GM23248 (cell line): ENCODE measurements at places on chromosomes 5 and 9. TPM values are rescaled to one million over a fixed set of nuclear protein-coding genes. Genes with fewer than 3 reads are reported as not detected.

DNA sequence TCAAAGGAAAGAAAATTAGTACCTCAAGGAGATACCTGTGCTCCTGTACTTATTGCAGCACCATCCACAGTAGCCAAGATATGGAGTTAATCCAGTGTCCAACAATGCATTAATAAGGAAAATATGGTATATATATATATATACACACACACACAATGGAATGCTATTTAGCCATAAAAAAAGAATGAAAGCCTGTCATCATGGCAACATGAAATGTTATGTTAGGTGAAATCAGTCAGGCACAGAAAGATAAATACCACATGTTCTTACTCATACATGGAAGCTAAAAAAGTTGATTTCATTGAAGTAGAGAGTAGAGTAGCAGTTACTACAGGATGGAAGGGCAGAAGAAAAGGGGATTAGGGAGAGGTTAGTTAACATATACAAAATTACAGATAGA is 601.5 kb downstream of the ANXA1 start:
- no peak for DNase-seq

RNF208 gene
- 0.65 TPM in 1 of 2 replicates, not detected in the other for total RNA-seq

DNA sequence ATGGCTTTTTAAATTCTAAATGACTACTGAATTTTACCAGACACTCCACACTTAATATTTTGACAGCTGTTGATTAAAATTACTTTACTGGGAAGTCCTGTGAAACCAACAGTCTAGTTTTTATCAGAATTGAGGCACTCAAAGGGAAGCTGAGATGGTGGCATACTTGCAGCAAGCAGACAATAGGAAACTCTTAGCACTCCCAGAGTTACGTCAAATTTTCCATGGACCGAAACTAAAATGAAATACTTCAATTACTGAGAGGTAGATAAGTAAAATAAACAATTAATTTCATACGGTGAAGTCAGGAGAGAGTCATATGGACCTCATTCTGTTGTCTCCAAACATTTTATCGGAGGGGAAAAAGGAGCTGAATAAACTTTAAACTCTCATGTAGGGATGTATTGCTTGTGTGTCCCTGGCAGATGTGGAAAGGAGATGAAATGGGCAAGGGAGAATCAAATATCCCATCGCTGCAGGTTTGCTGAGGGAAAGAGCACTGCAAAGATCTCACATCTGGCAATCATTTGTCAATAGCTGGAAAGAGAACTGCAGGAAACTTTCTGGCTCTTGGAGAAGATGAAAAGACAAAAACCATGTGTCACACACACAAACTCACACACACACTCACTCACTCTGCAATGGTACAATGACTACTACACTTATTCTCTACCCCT is 189.4 kb downstream of the BNC2 start:
- DNase-seq: peak; percentile 70

DNA sequence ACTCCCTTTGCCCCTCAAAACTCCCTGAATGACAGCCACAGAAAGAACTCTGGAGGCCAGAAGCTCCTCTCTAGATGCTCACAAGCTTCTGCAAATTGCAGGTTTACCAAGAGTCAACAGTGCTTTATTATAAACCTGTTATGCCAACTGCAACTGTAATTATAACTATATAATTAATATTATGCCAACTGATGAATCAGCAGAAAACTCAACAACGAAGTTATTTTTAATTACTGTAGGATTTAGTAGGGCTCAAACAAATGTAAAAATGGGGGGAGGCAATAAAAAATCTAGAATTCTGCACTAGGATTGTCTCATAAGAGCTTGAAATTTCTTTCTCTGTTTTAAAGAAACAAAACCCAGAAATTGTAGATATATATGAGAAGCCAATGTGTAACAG is 37.0 kb upstream of the OR2K2 start:
- no peak for DNase-seq

GRHPR gene
- 146 and 160 TPM in 2 replicates for total RNA-seq

- peak; percentile 8 for DNase-seq
Measured at GRCh38 chr5:142939006-142939405, 168.8 kb downstream of the ARHGAP26 start.

GRCh38 chr5:34639852-34640626 is 16.1 kb upstream of the RAI14 start:
- DNase-seq: peak; percentile 43

DNA sequence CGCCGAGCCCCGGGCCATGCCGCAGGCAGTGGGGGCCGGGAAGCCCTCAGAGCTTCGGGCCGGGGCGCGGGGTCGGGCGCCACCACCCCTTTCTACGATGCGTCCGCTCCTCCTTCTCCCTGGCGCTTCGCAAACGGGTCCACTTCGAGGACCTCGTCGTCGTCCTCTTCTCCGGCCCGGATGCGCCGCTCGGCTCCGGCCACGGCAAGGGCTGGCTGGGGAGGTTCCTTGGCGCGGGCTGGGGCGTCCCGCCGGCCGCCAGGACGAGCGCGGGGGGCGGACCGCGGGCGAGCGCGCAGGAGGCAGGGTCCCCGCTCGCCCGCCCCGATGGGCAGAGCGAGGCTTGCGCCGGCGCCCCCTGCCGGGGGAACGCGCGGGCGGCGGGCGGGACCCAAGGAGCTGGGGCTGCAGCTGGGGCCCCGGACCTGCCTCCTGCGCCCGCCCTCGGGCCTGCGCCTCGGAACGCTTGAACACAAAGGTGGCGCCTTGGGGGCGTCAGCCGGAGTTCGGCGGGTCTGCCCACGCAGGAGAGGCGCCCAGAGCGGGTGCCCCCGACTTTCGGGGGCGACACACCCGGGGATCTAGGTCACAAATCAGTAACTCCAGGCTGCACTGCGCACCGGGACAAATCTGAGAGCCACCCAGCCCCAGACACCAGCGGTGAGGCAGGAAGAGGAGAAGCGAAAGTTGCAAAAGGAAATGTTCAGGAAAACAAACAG is at the start of gene ROR2:
Gene ROR2, minus strand, starts transcription at position 283 of the 719 bp plus-strand sequence.
- DNase-seq: peak; percentile 86

MUSK gene
- not detected in 2 replicates for total RNA-seq

DNA sequence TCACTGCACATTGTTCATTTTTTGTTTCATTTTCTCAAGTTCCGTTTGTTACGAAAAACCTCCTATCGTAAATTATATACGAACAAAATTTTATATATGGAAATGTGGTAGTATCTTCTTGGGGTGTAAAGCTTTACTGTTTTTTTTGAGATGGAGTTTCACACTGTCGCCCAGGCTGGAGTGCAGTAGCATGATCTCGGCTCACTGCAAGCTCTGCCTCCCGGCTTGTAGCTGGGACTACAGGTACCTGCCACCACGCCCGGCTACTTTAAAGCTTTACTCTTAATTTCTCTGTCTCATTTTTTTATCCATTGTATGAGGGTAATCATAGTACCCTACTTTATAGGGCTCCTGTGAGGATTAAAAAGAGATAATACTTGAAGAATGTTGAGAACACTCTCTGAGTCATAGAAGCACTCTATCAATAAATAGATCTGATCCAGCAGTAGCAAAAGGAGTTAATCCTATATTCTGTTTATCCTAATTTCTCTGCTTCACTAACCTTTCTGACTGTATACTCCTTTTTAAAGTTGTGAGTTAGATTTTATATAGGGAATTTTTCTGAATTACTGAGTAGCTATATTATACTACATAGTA is 5.6 kb upstream of the LRRC70 start:
- no peak for DNase-seq
